Activated T-cell treated with anti-CD3 and anti-CD28 coated beads, Interleukin-2, amount 50 U/mL, for 48 hours (primary cell): ENCODE measurements at places on chromosomes 1 and 21.

DNA sequence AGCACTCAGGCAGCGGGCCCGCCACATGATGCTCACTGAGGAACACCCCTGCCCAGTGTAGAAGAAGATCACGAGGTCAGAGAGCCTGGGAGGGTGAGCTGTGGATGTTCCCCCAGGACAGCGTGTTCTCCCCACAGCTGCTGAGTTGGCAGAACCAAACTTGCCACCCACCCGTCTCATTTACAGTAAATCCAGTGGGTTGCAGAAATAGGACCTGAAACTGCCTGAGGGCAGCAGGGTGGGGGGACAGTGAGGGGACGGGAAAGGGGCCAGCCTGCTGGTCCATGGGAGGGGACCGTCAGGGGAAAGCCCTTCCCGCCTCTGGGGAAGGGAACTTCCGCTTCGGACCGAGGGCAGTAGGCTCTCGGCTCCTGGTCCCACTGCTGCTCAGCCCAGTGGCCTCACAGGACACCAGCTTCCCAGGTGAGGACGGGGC is at the start of gene C1QB:
C1QB (plus strand) TSS at position 356 of the 436 bp plus-strand sequence. CDS start 6,227 bp downstream, outside the sequence.
- DNase-seq, result no peak

DNA sequence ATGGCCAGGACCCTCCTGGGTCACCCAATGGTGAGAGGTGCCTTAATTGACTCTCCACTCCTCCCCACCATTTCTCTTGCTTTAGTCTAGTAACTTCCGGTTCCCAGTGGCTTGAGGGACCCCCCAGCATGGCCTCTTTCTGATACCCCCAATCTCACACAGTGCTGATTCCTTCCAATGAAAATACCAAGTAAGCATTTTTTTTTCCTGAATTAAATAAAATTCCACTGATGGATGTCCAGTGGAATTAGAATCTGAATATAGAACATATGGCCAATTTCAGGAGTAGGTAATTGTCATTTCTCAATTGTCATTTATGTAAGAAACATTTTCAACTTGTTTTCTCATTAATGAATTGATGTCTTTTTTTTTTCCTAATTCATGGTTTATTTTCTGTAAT is 9.5 kb downstream of the NOS1AP start:
- DNase-seq, result no peak

GRCh38 chr21:25513810-25514209 is 93.5 kb downstream of the MRPL39 start:
- peak; percentile 38 for DNase-seq

GRCh38 chr1:26696654-26697430 is 1.0 kb downstream of the ARID1A start:
- DNase-seq, result peak; percentile 75

GRCh38 chr1:233394860-233395717 is 67.6 kb downstream of the MAP3K21 start:
- no peak for DNase-seq

GRCh38 chr1:200323856-200324400 is 85.9 kb downstream of the ZNF281 start:
- no peak for DNase-seq

DNA sequence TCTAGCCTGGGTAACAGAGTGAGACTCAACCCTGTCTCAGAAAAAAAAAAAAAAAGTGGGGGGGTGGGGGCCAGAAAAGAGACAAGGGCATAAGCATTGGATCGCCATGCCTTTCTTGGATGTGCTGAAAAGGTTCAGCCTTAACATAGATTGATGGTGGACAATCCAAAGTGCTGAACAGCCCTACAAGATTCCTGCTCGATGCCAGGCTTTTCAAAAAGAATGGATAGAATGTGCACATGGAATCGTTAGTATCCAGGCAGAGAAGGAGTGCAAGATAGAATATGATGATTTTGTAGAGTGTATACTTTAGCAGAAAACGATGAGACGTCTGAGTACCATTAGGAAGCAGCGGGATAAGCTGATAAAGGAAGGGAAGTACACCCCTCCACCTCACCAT is 10.9 kb upstream of the COA7 start:
- DNase-seq, result no peak

DNA sequence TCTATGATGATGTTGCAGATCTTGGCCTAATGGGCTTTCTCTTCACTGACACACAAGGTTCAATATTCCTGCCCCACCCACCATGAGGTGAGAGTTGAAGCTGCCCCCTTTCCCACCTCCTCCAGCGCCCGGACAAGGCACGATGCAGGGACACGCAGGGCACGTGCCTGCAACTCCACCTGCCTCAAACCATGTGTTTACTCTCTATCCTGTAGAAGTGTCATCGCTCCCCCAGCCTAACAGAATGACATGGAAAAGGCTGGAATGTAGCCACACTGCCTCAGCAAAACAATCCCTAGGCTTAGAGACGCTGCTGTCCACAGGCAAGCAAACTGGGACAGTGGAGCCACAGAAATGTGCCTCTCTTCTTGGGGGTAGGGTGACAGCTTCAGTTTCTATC is 92.9 kb upstream of the SOD1 start:
- DNase-seq, result no peak

GRCh38 chr1:76023669-76024435 is 50.7 kb upstream of the ST6GALNAC3 start:
- no peak for DNase-seq

DNA sequence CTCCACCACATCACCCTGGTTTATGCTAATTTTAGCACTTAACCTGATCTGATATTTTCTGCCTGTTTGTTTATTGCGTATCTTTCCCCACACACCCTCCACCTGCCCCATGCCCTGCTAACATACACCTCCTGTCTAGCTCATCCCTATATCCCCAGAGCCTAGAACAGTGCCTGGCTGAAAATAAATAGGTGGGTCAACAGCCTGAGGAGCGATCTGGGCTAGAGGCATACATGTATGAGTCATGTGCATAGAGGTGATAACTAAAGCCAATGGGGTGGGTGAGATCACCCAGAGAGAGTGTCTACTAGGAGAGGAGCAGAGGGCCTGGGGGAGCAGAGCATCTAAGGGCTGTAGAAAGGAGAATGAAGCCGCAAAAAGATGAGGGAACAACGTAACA is 2.7 kb downstream of the HTR1D start:
- no peak for DNase-seq

DNA sequence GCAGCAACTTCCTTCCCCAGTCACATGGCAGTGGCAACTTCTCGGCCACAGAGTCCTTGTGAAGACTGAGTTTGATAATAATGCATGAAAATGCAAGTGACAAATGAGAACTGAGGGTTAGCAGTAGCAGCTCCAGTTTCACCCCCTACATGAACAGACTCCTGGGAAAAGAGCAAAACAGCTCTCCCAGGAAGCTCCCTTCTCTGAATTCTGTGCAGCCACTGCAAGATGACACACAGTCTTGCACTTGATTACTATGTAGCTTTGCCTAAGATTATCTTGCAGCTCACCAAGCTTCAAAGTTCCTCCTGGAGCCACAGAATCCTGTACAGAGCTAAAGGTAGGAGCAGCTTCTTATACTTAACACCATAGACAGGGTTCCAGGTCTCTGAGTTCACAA is 4.7 kb downstream of the PGBD5 start:
- no peak for DNase-seq
